ENCODE measurements at places on chromosomes 2 and 18. TPM values are rescaled to one million over a fixed set of nuclear protein-coding genes. Genes with fewer than 3 reads are reported as not detected.
A peak's percentile ranks its signal among the peaks of the same experiment; 100 is the strongest.

The HYCC2 gene
- 52.6 TPM for total RNA-seq

The TFPI gene
- total RNA-seq: 8.8 TPM

The SLC5A6 gene
- 19.4 TPM for total RNA-seq

The C2orf72 gene
- total RNA-seq: 44.5 TPM

The CCDC85A gene
- 0.42 TPM for total RNA-seq

The UGT1A3 gene
- total RNA-seq: 1.9 TPM

The DDX1 gene
- 91.3 TPM for total RNA-seq

The CDH2 gene
- 1.4 TPM for total RNA-seq

The CAPN10 gene
- 47.8 TPM for total RNA-seq

The GREB1 gene
- 0.77 TPM for total RNA-seq

The ANKRD62 gene
- total RNA-seq: 0.19 TPM

The B3GNT7 gene
- 258 TPM for total RNA-seq

The CHRNG gene
- not detected for total RNA-seq

The GULP1 gene
- total RNA-seq: 11.8 TPM

The RAB1A gene
- 212 TPM for total RNA-seq

The SERPINB12 gene
- not detected for total RNA-seq

DNA sequence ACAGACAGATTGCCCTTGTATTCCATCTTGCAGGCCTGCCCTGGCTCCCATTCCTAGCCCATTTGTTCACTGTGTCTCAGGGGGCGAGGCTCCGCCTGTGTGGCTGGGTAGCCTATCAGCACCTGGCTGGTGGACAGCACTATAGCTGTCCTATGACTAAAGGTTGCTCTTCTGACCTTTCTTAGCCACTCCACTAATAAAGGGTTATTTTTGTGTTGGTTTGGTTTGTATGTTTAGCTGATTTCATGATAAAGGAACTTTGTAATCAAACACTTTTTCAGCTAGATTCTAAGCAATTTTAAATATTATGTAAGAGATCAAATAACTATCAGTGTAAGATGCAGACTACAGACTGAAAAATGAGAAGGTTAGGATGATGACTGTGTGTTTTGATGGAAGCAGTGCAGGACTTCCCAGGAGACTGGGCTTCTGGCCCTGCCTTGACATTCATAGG, 72.2 kb downstream of the CRIM1 start:
- no peak overlapping the region for H3K4me3 ChIP-seq
- DNase-seq: no peak
- no peaks in the 10 kb centered on the region for H3K27me3 ChIP-seq
- no peak overlapping the region for H3K27ac ChIP-seq
- H3K4me1 ChIP-seq: no peaks in the 10 kb centered on the region
- H3K36me3 ChIP-seq: no peaks in the 10 kb centered on the region

- no peaks in the 10 kb centered on the region for H3K36me3 ChIP-seq
- H3K4me3 ChIP-seq: no peak overlapping the region
- no peak for DNase-seq
- H3K27ac ChIP-seq: peak overlapping the region; percentile 18
- no peaks in the 10 kb centered on the region for H3K27me3 ChIP-seq
Measured at GRCh38 chr2:46073540-46074046, 223.6 kb upstream of the EPAS1 start.

DNA sequence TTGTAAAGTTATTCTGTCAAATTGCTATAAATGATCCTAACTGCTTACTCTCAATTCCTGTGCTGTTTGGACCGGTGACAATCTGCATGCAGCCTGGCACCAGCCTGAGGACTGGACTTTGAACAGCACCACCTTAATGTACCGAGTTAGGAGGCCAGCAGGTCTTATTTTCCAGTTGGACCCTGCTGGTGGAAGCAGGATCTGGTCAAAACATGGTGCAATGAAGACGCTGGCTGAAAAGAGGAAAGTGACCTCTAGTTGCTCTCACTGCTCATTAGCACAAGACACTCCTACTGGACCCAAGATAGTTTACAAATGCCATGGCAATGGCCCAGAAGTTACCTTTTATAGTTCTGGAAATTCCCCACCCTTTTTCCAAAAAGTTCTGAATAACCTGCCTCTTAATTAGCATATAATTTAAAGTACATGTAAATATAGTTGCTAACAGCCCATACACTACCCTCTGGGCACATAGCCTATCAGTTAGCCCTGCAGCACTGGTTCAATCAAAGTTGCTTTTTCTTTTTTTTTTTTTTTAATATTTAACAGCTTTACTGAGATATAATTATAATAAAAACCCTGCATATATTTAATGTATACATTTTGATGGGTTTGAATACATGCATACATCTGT, 35.8 kb downstream of the RBKS start:
- no peak overlapping the region for H3K4me3 ChIP-seq
- no peaks in the 10 kb centered on the region for H3K27me3 ChIP-seq
- peak; percentile 23 for DNase-seq
- no peaks in the 10 kb centered on the region for H3K36me3 ChIP-seq

DNA sequence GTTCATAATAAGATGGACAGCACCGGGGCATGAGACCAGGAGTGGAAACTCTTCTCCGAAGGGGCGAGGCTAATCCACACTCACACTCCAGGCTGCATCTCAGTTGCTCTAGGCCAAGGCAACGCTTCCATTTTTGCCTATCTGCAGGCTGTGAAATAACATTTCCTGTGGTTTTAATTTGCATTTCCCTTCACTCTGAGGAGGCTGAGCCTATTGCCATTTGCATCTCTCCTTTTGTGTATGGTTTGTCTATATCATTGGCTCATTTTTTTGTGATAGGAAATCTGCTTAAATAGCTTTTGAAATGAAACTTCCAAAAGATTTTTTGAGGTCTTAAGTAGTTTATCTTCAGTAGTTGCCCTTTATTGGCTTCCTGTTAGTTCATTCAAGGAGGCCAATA, 57.6 kb downstream of the TPGS2 start:
- no peak overlapping the region for H3K27ac ChIP-seq
- H3K36me3 ChIP-seq: no peaks in the 10 kb centered on the region
- no peaks in the 10 kb centered on the region for H3K4me1 ChIP-seq

- no peaks in the 10 kb centered on the region for H3K4me1 ChIP-seq
- no peaks in the 10 kb centered on the region for H3K27me3 ChIP-seq
- no peak for DNase-seq
Measured at GRCh38 chr2:120828829-120829632, 93.4 kb downstream of the GLI2 start.

- H3K36me3 ChIP-seq: no peaks in the 10 kb centered on the region
- no peaks in the 10 kb centered on the region for H3K27me3 ChIP-seq
- DNase-seq: no peak
- H3K4me1 ChIP-seq: no peaks in the 10 kb centered on the region
- no peak overlapping the region for H3K4me3 ChIP-seq
Measured at GRCh38 chr2:231991664-231992063, 30.2 kb downstream of the DIS3L2 start.

GRCh38 chr18:26422472-26423162, 125.7 kb downstream of the KCTD1 start:
- no peaks in the 10 kb centered on the region for H3K27me3 ChIP-seq
- no peak for DNase-seq
- no peaks in the 10 kb centered on the region for H3K4me1 ChIP-seq
- H3K36me3 ChIP-seq: no peaks in the 10 kb centered on the region

DNA sequence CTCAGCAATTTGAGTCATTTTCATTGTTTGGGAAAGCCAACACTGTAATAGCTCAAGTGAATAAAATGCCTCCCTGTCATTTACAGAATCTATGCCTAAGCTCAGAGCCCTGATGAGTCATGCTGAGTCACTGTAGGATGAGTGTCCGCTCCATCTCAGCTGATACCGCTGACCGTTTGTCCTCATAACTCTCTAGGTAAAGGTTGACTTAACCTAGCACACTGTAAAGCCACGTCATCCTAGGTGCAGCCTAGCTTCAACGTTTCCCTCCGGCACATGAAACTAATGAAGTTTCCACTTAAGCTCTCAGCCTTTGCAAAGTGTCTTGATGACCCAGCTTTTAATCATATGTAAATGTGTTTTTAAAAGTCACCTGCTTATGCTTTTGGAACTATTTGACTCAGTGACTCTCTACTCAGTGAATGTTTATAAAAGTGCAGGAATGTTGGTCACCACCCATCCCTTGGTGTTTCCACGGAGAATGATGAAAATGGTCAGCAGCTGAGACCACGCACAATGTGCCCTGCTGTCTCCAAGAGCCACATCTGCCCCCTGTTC, 154.0 kb downstream of the PMAIP1 start:
- H3K27ac ChIP-seq: no peak overlapping the region
- DNase-seq: peak; percentile 22
- no peaks in the 10 kb centered on the region for H3K4me1 ChIP-seq
- no peaks in the 10 kb centered on the region for H3K27me3 ChIP-seq
- no peaks in the 10 kb centered on the region for H3K36me3 ChIP-seq

- no peak overlapping the region for H3K4me3 ChIP-seq
- DNase-seq: no peak
- H3K4me1 ChIP-seq: no peaks in the 10 kb centered on the region
- no peaks in the 10 kb centered on the region for H3K27me3 ChIP-seq
- H3K27ac ChIP-seq: peak overlapping the region; percentile 39
Measured at GRCh38 chr2:183998797-183999190, 599.5 kb upstream of the ZNF804A start.

DNA sequence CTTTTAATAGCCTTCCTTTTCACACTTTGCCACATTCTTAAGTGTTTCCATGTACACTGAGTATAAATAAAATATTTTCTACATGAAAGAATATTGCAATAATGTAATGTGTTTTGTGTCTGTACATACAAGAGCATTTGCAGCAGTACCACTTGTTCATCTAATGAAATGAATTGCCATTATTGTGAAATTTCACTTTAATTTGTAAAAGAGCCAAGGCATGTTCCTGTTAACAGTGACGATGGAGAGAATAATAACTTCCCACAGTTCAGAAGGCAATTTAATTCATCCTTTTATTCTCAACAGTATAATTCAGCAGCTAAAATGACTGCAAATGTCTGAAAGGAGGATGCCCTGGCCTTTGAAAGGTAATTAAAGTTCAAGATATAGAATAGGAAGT, 853.9 kb downstream of the LRRTM4 start:
- no peaks in the 10 kb centered on the region for H3K36me3 ChIP-seq
- no peak overlapping the region for H3K4me3 ChIP-seq
- H3K4me1 ChIP-seq: no peaks in the 10 kb centered on the region

GRCh38 chr2:84939426-84940087, 31.4 kb upstream of the KCMF1 start:
- peak overlapping the region; percentile 90 for H3K27ac ChIP-seq
- H3K4me1 ChIP-seq: peaks cover 11% of the 10 kb centered on the region
- DNase-seq: peak; percentile 84
- no peaks in the 10 kb centered on the region for H3K27me3 ChIP-seq
- no peak overlapping the region for H3K4me3 ChIP-seq

DNA sequence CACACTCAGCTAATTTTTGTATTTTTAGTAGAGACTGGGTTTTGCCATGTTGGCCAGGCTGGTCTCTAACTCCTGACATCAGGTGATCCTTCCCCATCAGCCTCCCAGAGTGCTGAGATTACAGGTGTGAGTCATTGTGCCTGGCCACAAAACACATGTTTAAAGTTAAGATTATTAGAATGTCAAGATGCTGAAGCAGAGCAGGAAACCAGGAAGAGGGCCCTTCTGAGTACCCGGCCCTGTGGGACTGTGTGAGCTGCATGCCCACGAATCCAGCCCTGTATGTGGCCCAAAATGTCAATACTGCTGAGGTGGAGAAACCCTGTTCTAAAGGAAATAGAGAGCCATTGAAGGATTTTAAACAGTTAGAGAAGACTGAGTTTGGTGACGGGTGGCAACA, 31.0 kb upstream of the REV1 start:
- no peaks in the 10 kb centered on the region for H3K36me3 ChIP-seq
- no peak overlapping the region for H3K27ac ChIP-seq
- H3K27me3 ChIP-seq: no peaks in the 10 kb centered on the region
- no peaks in the 10 kb centered on the region for H3K4me1 ChIP-seq
- DNase-seq: no peak

GRCh38 chr2:104473546-104473945, 380.4 kb upstream of the POU3F3 start:
- DNase-seq: no peak
- H3K27ac ChIP-seq: no peak overlapping the region
- no peaks in the 10 kb centered on the region for H3K36me3 ChIP-seq
- H3K27me3 ChIP-seq: no peaks in the 10 kb centered on the region

GRCh38 chr2:148955798-148956197, 80.8 kb downstream of the KIF5C start:
- H3K36me3 ChIP-seq: no peaks in the 10 kb centered on the region
- no peaks in the 10 kb centered on the region for H3K27me3 ChIP-seq

GRCh38 chr2:192030289-192030688, 164.4 kb downstream of the TMEFF2 start:
- no peaks in the 10 kb centered on the region for H3K36me3 ChIP-seq
- H3K27me3 ChIP-seq: no peaks in the 10 kb centered on the region
- no peak for DNase-seq
- no peak overlapping the region for H3K27ac ChIP-seq
- H3K4me3 ChIP-seq: no peak overlapping the region

DNA sequence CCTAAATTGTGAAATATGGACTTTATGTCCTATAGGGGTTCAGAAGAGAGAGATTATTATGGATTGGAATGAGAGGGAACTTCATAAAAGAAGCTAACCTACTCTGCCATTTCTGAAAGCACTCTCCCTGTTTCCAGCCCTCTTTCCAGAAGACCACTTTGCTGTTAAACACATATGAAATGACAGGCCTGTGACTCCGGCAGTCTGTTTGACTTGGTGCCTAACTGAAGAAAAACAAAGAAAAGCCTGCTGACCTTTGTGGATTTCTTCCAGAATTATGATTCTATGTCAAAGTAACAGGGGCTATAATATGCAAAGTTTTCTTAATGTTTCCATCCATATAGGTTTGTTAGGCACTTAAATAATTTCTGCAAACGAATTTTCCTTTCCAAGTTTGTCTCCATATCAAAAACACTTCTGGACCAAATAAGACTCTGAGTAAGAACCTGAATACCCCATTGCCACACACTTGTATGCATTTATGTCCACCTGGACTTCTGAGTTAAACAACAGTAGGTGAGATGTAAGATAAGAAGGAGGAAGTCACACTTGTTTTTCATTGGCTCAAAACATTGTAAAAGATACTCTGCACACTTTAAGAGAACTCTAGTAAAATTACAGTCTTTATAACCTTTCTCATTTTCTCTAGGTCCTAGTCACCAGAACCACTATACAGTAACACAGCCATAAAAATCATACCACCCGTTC, 111.7 kb downstream of the PIEZO2 start:
- H3K27me3 ChIP-seq: no peaks in the 10 kb centered on the region
- H3K36me3 ChIP-seq: no peaks in the 10 kb centered on the region
- no peak for DNase-seq
- no peaks in the 10 kb centered on the region for H3K4me1 ChIP-seq
- H3K4me3 ChIP-seq: no peak overlapping the region

- H3K27me3 ChIP-seq: no peaks in the 10 kb centered on the region
- H3K36me3 ChIP-seq: no peaks in the 10 kb centered on the region
- DNase-seq: no peak
- no peak overlapping the region for H3K27ac ChIP-seq
- no peak overlapping the region for H3K4me3 ChIP-seq
Measured at GRCh38 chr2:214604861-214605260, 194.0 kb downstream of the VWC2L start.
